ENCODE measurements at places on chromosomes 3 and 15.

DNA sequence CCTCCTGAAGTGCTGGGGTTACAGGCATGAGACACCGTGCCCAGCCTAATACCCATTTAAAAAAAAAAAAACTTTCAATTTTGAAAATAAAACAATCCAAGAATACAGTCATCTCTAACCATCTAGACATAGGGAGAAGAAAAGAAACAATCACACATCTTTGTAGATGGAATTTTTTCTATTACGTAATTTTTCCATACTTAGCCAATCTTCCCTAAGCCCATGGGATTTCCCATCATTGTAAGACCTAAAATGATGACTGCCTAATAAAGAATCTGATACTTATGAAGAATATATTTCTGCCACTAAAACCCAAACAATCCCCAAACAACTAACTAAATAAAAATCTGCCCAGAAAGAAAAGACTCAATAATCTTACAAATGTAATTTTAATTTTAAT is 88.7 kb downstream of the CBLB start:
- no peak for DNase-seq

- DNase-seq = no peak
Measured at GRCh38 chr3:43753741-43754715, 63.3 kb downstream of the ABHD5 start.

DNA sequence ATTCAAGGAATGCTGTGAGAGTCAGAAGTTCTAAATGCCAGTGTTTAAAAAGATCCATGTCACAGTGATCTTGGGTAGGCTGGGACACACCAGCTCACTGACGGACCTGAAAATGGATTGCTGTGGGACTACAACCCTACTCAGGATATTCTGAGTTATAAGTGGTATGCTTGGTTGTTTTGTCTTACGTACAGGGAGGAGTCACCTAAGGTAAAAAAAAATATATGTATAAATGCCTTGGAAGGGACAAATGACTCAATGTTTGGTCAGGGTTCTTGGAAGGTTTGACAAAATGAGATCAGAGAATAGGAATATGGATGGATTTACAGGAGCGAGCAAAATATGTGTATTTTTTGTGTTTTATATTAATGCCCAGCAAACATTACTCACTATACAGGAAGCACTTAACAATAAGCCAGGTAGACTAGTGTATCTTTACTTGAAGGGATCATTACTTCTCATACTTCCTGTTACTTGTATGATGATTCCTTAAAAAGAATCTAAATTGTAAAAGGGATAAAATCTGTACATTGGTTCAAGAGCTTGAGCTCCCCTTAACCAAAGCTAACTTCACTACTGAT is 767.3 kb downstream of the GBE1 start:
- DNase-seq = no peak

DNA sequence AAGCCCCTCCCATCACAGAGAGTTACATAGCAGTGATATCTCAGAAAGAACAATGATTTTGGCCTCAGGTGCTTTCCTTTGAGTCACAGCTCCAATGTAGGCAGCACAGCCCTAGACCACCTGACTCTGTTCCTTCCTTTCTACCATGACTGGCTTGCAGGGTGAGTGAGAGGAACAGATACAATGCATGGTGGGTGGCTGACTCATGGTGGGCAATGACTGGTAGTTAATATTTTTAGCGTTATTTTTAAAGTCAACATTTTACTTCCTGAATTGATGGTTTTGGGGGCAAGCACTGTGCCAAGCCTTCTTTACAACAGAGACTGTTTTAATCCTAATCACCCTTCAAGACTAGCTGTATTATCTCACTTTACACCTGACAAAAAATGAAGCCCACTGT is 32.8 kb upstream of the ST3GAL6 start:
- DNase-seq = no peak

DNA sequence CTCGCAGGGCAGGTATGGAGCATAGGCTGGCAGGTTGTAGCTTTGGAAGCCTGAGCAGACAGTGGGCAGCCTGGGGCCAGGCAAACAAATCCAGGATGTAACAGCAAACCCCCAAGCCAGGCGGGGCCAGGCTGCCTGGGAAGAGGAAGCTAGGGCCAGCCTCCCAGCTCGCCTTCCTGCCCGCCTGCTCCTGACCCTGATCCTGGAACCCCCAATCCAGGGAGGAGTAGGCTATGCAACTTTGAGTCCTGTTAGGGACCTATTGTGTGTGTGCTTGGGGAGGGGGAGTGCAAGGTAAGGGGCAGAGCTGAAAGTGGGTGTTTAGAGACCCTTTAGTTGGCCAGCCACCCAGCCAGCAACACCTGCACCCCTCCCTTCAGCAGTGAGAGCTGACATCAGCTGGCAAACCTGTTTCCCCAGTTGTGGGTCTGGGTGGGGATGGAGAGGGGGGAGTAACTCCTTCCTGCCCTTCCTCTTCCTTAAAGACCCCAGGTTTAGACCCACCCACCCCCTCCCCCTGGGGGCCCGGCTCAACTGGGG is 2.5 kb downstream of the NBEAL2 start:
- DNase-seq = no peak

GRCh38 chr15:70101459-70102113 is 3.9 kb upstream of the TLE3 start:
- DNase-seq = peak; percentile 97

DNA sequence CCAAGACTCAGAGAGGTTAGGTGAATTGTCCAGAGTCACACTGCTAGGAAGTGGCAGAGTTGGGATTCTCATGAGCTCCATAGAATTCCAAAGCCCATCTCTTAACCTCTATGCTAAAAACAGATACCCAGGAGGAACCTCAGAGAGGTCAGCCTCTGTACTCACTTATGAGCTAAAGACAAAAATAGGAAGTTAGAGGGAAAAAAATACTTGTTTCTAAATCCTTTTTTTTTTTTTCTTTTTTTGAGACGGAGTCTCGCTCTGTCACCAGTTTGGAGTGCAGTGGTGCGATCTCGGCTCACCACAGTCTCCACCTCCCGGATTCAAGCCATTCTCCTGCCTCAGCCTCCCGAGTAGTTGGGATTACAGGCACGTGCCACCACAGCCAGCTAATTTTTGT is 31.4 kb downstream of the FSD2 start:
- DNase-seq = no peak

DNA sequence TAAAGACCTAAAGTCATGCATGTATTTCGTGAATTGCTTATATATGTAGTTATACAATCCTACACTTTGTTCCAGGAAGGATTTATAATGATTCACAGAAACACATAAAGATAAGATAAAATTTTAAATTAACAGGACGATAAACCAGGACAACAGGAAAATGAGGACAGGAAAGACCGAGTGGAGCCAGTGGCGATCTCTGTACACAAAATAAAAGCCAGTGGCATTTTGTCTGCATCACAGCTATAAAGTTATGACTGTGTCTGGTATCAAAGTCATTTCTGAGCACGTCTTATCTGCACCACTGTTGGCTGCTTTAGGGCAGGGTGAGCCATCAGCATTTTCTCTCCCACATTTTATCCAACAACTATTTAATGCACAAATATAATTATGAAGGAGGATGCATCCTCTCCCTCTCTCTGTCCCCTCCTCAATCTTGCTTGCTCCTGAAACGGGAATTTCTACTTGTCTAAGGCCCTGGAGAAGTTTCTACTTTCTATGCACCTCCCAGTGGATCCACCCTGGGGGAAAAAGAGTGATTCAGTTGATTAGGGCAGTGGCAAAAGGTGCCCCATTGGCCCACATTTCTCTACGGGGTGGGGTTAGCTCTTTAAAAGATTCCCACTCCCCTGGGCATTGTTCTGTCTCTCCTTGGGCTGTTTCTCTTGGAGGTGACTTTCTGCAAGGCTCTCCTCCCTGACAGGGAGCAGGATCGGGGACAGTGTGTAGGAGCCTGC is 159.4 kb upstream of the UBE2E1 start:
- DNase-seq = no peak

- DNase-seq = no peak
Measured at GRCh38 chr3:193253986-193254660, 13.1 kb downstream of the PLAAT1 start.

DNA sequence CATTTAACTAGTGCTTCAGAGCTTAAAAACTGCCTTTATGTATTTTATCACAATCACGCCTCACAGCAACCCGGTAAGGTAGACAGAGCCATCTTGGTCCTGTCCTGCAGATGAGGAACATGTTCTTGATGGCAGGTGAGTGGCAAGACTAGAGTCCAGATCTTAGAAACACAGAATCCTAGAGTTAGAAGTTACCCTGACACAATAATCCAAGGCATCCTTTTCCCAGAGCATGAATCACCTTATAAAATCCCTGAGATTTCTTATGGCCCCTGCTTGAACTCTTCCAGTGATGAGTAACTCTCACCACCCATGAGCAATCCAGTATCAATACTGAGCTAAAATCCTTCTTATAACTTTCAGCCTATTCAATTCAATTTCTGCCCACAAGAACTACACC is 16.9 kb downstream of the POPDC2 start:
- DNase-seq = no peak

- no peak for DNase-seq
Measured at GRCh38 chr15:51193526-51193925, 98.8 kb upstream of the TNFAIP8L3 start.

GRCh38 chr3:122679882-122680474 is 661 bp upstream of the PARP14 start:
- DNase-seq = peak; percentile 16

- no peak for DNase-seq
Measured at GRCh38 chr3:43865351-43865750, 174.6 kb downstream of the ABHD5 start.

DNA sequence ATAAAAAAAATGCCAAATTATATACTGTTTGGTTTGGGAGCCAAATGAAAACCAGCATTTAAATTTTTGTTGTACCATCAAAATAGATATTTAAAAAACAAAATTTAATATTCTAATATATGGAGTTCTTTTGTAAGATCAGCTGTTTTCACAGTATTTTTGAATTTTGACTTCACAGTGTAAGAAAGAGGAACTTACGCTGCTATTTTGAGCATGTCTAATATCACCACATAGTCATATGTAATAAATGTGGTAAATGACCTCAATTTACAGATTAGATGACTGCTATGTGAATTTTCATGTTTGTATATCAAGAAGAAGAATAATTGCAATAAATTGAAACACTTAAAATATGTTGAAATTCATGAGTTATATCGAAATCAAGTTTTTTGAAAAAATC is 189.6 kb downstream of the ARRDC4 start:
- DNase-seq = no peak

DNA sequence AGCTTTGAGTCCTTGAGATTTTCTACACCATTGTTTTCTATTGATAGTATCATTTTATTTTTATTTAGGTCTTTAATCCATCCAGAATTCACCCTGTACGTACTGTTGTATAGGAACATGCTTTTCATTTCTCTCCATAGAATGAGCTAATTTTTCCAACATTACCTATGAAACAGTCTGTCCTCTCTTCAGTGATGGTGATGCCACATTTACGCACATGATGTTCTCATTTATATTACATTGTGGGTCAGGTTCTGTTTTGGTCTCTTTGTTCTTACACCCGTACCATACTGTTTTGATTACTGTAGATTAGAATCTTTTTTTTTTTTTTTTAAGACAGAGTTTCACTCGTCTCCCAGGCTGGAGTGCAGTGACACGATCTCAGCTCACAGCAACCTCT is 17.7 kb upstream of the VWA5B2 start:
- no peak for DNase-seq

GRCh38 chr3:75042941-75043340 is 428.5 kb upstream of the CNTN3 start:
- DNase-seq = no peak

DNA sequence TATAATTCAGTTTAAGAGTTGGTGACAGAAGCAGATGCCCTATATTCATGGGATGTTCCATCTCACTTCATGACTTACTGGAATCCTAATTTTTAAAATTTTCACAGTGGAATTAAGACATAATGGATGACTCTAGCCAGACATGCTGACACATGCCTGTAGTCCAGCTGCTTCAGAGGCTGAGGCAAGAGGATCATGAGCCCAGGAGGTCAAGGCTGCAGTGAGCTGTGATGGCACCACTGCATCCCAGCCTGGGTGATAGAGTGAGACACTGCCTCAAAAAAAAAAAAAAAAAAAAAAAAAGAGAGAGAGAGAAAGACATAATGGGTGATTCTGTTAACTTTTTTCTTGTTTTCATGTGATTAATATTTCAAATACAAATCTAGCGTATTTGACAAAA is 123.6 kb downstream of the KLHL25 start:
- no peak for DNase-seq

- peak; percentile 44 for DNase-seq
Measured at GRCh38 chr3:184040010-184040409, 8.5 kb downstream of the HTR3D start.

GRCh38 chr15:41692049-41692448 is 31.8 kb downstream of the MGA start:
- DNase-seq = no peak

DNA sequence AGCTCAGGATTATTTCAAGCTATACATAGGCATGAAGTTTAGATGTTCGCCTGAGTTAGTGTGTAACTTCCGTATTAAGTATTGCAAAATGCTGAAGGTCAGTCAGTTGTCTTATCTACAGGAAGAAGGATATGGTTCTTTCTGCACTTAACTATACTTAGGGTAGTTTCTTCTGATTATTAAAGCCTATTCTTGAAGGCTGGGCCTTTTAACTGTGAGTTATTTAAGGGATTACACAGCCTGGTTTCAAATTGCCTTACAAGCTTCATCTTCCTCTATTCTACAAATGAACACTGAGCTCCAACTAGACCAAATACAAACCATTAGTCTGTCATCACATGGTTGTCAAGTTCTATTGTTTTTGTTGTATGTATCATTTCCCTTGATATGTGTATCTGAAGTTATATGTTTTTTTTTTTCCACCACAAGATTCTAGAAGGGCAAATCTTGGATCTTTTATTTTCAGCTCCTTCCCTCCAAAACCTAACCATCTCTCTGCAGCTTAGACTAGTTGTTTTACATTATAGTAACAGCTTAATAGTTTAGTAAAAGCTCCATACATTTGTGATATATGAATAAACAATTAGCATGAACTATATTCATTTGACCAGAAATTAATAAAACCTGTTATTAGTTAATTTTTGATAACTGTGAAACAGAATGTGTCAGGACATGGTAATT is 272.9 kb upstream of the KCNMB2 start:
- DNase-seq = no peak

DNA sequence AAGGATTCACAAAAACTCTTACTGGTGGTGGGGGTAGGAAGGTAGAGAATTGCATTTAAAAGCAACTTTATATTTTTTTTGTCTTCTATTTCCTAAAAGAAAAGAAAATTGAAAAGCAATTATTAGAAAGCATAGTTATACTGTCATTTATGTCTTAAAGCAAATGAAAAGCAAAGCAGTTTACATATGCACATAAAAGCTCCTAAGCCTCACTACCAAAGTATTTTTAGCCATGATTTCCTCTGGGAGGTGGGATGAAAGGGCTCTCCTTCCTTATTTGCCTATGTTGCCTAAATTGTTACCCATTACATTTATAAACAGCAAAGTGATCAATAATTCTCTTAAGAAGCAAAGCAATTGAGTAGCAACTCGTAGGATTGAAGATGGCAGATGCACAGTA is 7.0 kb downstream of the ZNF445 start:
- DNase-seq = no peak

GRCh38 chr3:78873641-78874040 is 894.2 kb downstream of the ROBO1 start:
- no peak for DNase-seq

GRCh38 chr15:56732135-56732885 is 999 bp downstream of the ZNF280D start:
- DNase-seq = no peak

- peak; percentile 52 for DNase-seq
Measured at GRCh38 chr3:25046911-25047771, 380.9 kb upstream of the RARB start.
